ENCODE measurements at places on chromosomes 6 and 20.
A peak's percentile ranks its signal among the peaks of the same experiment; 100 is the strongest.

DNA sequence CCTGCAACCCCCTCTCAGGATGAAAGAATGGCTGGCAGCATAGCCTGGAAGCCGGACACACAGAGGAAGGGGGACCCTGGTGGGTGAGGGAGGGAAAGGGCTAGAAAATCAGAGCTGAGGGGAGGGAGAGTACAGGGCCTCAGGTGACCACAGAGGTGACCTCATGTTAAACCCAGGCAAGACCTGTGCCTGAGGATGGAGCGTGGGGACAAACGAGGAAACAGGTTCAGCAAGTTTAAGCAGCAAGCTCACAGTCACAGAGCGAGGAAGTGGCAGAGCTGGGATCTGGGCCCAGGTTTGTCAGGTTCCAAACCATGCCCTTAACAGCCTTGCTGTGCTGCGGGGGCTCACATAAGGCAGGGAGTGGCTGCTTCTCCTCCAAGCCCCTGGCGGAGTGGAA, 4.0 kb upstream of the BPI start:
- no peak for ATAC-seq

DNA sequence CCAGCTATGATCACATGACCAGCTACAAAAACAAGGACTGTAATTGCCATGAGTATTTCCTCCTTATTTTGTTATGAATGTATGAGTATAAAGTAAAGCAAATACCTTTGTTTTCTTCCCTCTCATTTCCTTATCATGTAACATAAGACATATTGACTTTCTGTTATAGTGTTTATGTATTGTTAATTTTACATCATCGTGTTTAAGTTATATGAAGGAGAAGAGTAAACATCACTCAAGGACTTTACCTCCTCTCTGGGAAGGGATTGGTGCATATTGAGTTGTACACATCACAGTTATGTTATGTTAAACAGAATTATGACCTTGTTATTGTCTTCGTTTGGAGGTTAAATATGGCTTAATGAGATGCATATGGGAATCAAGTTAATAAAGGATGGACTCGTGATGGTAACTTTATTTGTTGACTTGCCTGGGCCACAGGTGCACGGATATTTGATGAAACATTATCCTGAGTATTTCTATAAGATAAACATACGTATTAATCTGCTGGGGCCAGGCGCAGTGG, 57.3 kb upstream of the CNKSR3 start:
- ATAC-seq, result no peak

- peak; percentile 28 for ATAC-seq
Observed at GRCh38 chr6:4612636-4613171, 163.5 kb upstream of the CDYL start.

DNA sequence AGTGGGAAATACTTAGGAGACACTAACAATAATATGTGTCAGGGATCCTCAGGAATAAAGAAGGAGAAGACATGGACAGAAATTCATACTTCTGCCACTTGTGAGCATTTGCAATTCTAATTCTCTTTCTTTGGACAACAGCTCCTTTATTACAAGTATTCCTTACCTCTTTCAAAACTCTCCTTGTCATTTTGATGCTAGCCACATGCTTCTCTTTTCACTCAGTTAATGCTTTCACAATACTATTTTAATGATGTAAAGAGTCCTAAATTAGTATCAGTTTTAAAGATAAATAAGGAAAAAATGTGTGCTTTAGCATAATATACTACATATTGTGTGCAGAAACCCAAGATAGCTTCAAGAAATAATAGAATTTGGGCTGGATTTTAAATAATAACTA, 62.5 kb downstream of the AHI1 start:
- peak; percentile 40 for ATAC-seq

- no peak for ATAC-seq
Observed at GRCh38 chr6:22614547-22614946, 45.2 kb downstream of the HDGFL1 start.

GRCh38 chr6:122869437-122870024, 80.5 kb downstream of the SMPDL3A start:
- ATAC-seq, result peak; percentile 86

- ATAC-seq, result no peak
Observed at GRCh38 chr20:5143851-5144250, 17.0 kb downstream of the CDS2 start.

- no peak for ATAC-seq
Observed at GRCh38 chr6:48037946-48038345, 73.1 kb downstream of the PTCHD4 start.

GRCh38 chr6:123053602-123054225, 57.7 kb downstream of the CLVS2 start:
- ATAC-seq, result no peak

- ATAC-seq, result no peak
Observed at GRCh38 chr6:87714093-87714842, 12.2 kb upstream of the AKIRIN2 start.

GRCh38 chr20:60482221-60483008, 524.2 kb downstream of the CDH26 start:
- ATAC-seq, result no peak

- no peak for ATAC-seq
Observed at GRCh38 chr6:155093430-155093829, 98.3 kb downstream of the TIAM2 start.

GRCh38 chr6:137332637-137333280, 113.6 kb upstream of the IFNGR1 start:
- ATAC-seq, result no peak

DNA sequence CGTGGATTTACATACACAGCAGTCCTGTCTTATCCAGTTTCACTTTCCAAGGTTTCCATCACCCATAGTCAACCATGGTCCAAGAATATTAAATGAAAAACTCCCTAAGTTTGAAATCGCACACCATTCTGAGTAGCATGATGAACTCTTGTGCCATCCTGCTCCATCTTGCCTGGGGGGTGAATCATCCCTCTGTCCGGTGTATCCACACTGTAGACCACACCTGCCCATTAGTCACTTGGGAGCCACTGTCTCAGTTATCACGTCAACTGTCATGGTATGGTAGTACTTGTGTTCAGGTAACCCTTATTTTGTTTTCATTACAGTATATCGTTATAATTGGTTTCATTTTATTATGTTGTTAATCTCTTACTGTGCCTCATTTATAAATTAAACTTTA, 38.5 kb downstream of the PTGIS start:
- ATAC-seq, result no peak

- ATAC-seq, result no peak
Observed at GRCh38 chr20:44206132-44206531, 4.4 kb downstream of the OSER1 start.

DNA sequence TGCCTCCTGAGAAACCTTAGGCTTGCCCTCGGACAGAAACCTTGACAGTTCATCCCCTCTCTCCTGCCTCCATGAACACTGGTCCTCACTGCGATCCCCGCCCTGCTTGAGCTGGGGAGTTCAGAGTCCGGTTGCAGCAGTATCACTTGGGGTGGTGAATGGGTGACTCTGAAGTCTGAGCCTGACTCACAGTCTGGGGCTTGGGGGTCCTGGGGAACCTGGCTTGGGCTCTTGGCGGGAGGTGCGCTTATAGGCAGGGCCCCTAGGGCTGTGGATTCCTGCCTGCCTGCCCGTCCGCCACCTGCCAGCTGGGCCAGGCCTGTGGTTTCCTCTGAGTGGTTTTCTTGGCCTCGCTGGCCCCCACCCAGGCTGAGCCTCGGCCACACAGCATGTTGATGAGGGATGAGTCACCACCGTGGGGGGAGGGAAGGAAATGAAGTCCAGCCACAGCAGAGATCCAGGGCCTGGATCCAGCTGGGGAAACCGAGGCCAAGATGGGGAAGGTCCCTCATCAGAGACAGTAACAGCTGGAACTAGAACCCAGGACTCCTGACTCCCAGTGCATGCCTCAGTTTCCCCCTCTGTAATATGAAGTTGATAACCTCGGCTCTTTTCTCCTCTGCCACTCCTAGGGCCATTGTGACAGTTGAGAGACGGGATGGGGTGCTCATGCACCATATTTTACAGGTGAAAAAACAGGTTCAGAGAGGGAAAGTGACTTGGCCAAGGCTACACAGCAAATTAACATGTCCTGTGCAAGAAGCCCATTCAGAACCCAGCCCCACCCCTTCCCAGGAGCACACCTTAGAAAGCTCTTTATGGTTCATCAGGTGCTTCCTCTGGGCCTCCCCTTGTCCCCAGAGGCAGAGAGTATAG, 9.2 kb downstream of the FOXS1 start:
- peak; percentile 88 for ATAC-seq

DNA sequence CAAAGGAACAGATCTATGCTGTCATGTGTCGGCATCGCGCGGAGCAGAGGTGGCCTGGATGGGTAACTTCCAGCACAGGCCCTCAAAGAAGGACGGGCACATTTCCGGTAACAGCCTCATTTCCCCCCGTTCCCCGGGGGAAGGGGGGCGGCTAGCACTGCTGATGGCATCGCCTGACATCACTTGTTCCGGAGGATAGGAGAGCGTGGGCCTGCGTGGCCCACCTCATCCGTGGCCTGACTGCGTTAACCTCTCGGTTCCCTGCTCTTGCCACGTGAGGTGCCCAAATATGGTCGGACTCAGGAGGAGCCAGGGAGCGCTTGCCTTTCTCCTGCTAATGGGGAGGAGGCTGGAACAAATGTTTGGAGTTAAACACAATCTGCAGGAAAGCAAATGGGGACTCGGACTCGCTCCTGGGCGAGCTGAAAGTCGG, at the start of gene AKAP12:
Gene AKAP12 (plus strand): TSS at position 365 of the 433 bp plus-strand sequence. CDS start 596 bp downstream, outside the sequence.
- ATAC-seq, result no peak

- ATAC-seq, result no peak
Observed at GRCh38 chr6:107032051-107032450, 4.1 kb downstream of the MTRES1 start.

DNA sequence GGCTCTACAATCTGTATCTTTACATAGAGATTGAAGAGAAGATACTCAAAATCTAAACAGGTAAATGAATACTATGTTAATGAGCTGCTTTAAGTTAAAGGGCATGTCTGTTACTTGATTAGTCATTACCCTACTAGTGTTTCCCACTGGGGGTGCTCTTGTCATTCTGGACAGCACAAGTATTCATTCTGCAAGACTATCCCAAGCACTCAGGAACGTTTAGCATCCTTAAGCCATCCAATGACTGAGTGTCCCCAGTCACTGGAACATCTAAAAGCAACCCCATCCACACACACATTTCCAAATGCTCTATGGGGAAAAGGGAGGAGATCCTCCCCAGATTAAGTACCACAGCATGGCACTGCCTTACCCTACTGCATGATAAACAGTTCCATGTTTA, 25.7 kb downstream of the EZR start:
- ATAC-seq, result peak; percentile 76

GRCh38 chr6:150600010-150600300, 270 bp downstream of the PLEKHG1 start:
- ATAC-seq, result peak; percentile 42

GRCh38 chr6:17492350-17492749, 99.0 kb downstream of the CAP2 start:
- no peak for ATAC-seq

- ATAC-seq, result no peak
Observed at GRCh38 chr20:48599748-48600469, 227.9 kb downstream of the PREX1 start.

DNA sequence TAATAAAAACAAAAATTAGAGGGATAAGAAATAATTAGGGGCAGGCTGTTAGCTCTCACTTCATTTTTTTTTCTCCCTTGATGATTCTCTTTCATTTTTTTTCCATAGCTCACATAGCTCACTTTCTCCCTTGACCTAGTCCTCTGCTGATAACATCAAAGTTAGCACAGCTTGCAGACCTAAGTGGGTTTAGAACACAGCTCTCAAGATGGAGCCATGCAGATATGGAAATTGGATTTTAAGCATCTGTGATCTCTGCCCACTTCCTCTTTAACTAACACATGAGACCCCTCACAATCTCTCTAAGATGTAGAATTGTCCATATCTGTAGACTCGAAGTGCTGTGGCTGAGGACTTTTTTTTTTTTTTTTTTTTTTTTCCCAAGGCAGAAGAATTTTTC, 257.1 kb downstream of the SOX4 start:
- ATAC-seq, result no peak

DNA sequence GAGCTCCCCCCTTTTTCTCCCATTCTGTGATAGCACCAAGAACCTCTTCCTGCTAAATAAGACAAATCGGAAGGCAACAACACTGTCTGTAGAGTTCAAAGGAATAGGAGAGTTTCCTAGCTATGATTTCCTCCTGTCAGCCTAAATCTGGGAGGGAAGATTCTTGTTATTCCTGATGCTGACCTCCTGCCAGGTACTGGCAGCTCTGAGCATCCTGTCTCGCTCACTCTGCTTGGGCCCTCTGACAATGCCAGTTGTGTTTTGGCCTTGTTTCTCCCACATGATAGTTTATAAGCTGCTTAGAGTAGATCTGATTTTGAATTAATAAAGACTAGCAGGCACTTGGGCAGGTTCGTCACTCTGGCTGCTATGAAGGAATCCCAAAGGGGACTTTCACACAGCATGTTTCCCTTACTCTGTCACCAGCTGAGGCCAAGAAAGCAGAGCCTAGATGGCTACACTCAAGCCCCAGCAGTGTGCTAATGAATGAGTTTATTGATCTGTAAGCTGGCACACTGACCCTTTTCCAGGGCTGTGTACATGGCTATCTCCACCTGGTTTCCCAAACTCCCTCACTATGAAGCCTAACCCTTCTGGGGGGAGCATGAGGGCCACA, 52.3 kb downstream of the UQCC1 start:
- ATAC-seq, result no peak

DNA sequence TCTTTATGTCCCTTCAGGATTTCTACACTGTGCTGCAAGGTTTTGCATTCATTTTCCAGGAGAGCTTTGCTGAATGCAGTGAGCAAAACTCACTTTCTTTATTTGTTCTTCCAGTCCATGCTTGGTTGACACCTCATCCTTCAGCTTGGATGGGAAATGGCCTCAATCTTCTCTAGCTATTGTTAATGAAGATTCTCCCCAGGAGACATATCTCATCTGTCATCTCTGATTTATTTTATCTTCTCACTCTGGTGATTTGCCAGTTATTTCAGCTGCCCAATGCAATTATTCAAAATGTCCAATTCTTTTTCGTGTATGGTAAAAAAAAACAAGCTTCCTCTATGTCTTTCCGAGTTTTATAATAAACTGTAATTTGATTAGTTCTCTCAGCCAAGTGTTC, 77.9 kb upstream of the PAK5 start:
- ATAC-seq, result no peak

DNA sequence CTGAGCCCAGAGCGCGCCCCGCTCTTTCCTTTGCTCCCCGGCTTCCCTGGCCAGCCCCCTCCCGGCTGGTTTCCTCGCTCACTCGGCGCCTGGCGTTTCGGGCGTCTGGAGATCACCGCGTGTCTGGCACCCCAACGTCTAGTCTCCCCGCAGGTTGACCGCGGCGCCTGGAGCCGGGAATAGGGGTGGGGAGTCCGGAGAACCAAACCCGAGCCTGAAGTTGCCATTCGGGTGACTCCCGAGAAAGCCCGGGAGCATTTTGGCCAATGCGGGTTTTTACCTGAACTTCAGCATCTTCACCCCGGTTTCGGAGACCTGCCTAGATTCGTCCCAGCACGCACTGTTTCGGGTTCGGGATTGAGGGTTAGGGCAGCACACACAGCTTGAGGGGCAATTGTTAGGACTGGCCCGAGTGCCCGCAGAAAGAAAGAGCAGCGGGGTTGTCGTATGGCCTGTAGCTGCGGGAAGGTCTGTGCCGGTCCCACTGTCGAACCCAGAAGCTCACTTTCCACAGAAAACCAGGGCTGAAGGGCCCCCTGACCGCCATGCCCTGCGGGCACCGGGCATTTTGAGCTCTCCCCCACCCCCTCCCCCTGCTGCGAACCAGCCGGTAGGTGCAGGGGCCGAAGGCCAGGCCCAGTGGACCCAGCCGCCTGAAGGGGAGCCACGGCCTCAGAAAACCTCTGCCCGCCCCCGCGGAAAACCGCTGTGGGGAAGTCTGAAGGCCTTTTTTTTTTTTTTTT, 2.1 kb downstream of the FOXP4 start:
- no peak for ATAC-seq
